ENCODE measurements at places on chromosomes 1 and 21. TPM values are rescaled to one million over a fixed set of nuclear protein-coding genes. Genes with fewer than 3 reads are reported as not detected.

The KCNK2 gene
- not detected for total RNA-seq

The DFFA gene
- 33.0 TPM for total RNA-seq

The TEKT2 gene
- not detected for total RNA-seq

The SLC39A1 gene
- 14.7 TPM for total RNA-seq

The DMBX1 gene
- total RNA-seq, result not detected

The OR14K1 gene
- not detected for total RNA-seq

The RPTN gene
- not detected for total RNA-seq

The ANKRD35 gene
- total RNA-seq, result not detected

The AKR7A3 gene
- 1.5 TPM for total RNA-seq

The PDZK1IP1 gene
- total RNA-seq, result not detected

The CCDC24 gene
- 1.9 TPM for total RNA-seq

The SH2D1B gene
- total RNA-seq, result 0.29 TPM

Data from naive thymus-derived CD8-positive, alpha-beta T cell (primary cell).